IMR-90 (cell line): ENCODE measurements at places on chromosomes 3 and 15. TPM values are rescaled to one million over a fixed set of nuclear protein-coding genes. Genes with fewer than 3 reads are reported as not detected.

The MAGEL2 gene
- under 0.01 and 0.18 TPM in 2 replicates for total RNA-seq

The HACD3 gene
- 131 and 169 TPM in 2 replicates for total RNA-seq

DNA sequence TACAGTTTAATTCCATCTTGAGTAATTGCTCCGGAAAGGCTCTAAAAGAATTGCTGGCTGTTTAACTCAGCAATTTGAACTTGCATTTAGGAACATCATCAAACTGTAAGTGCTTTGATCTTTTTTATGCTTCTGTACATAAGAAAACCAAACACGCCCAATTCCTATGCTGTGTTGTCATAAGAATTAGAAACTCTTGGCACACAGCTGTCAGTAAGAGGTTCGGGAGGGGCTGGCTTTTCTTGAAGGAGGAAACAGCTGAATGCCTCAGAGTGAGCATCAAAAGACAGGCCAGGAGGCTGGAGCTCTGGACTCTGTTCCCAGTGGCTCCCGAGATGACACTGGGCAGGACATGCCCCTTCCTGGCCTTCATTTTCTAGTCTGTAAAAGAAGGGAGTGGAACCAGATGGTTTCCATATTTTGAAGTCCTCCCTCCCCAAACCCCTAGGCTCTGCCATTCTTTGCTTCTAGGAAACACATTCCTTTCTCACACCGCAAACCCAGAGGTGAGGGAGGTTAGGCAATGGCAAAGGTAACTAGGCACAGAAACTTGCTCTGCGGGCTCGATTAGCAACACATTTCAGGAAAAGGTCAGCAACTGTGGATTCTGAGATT, 73.7 kb upstream of the DLG1 start:
- DNase-seq, result peak; percentile 87

DNA sequence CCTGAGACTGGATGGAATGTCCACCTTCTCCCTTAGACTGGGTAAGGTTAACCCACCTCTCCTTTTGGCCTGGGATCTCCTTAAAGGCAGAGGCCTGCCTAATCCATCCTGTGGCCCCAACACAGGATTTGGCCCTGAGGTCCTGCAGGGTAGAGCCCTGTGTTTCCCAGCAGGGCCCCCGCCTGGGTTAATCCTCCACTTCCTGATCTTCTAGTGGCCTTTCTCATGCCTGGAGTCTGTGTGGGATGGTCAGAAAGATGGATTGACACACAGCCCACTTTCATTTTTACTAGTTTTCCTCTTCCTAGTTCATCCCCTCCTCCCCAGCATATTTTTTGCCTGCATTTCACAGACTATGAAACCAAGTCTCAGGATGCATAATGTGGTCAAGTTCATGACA, 48.9 kb upstream of the SLC6A6 start:
- DNase-seq, result no peak

- no peak for DNase-seq
These were observed 136.7 kb upstream of the DAZL start for GRCh38 chr3:16741890-16742289.

GRCh38 chr3:52379610-52380009, 63.5 kb downstream of the DNAH1 start:
- DNase-seq, result no peak

GRCh38 chr3:58329150-58329921, 3.4 kb upstream of the PXK start:
- no peak for DNase-seq

DNA sequence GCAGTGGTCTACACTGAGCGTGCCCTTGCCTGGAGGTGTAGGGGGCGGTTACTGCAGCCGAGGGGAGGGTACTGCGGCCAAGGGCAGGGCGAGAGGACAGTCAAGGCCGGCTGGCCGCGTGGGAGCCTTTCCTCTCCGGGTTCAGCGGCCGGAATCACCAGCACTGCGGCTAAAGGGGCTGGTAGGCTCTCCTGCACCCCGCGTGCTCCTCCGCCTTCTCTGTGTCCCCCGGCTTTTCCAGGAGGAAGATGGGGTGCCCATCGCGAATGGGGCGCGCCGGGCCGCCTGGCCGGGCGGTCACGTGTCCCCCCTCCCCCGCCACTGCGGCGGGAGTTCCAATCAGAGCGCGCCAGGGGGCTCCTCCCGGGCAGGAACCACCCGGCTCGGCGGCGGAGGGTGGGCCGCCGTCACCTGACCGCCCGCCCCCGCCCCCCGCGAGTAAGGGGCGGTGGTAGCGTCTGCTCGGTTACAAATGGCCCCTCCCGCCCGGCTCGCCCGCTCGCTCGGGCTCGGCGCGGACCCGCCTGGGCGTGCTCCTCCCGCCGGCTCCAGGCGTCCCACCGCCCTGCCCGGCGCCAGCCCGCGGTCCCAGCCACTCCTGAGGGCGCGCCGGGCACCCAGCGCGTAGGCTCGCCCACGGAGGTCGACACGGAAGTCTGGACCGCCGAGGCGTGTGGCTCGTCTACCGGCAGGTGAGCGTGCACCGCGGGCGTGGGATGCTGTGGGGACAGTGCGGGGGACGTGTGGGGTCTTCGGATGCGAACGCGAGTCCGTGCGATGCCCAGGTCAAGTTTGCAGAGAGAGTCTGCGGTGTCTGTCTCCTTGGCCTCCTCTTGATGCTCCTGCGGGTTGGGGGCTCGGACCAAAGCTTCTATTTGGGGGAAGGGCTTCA, 242.6 kb upstream of the TOPAZ1 start:
- no peak for DNase-seq

DNA sequence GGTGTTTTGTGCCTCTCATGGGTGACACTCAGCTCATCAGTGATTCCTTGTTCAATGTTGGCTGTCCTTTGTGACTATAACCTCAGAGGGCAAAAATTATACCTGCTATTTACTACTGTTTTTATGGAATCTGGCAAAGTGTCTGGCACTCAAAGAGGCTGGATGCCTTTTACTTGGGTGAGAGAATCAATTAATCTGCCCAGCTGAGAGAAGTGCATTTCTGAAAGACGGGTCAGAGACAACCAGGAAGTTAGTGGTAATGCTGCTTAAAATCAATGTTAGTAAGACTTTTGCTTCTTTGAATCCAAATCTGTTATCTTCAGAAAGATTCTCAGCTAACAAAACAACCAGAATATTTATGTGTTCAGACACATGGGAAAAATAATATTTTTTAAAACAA, 436.2 kb upstream of the SUCLG2 start:
- no peak for DNase-seq

GRCh38 chr15:77569729-77570125, 63.0 kb downstream of the LINGO1 start:
- no peak for DNase-seq
